Left forelimb (tissue), 1 donor: ENCODE measurements at places on chromosomes 4 and X.

DNA sequence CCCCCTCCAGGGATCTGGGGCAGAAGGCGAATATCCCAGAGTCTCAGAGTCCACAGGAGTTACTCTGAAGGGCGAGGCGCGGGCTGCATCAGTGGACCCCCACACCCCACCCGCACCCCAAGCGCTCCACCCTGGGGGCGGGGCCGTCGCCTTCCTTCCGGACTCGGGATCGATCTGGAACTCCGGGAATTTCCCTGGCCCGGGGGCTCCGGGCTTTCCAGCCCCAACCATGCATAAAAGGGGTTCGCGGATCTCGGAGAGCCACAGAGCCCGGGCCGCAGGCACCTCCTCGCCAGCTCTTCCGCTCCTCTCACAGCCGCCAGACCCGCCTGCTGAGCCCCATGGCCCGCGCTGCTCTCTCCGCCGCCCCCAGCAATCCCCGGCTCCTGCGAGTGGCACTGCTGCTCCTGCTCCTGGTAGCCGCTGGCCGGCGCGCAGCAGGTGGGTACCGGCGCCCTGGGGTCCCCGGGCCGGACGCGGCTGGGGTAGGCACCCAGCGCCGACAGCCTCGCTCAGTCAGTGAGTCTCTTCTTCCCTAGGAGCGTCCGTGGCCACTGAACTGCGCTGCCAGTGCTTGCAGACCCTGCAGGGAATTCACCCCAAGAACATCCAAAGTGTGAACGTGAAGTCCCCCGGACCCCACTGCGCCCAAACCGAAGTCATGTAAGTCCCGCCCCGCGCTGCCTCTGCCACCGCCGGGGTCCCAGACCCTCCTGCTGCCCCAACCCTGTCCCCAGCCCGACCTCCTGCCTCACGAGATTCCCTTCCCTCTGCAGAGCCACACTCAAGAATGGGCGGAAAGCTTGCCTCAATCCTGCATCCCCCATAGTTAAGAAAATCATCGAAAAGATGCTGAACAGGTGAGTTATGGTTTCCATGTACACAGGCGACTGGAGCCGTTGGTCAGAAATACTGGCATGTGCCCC is at the start of gene CXCL1:
TSS of gene CXCL1 (plus strand) at position 264 of the 926 bp plus-strand sequence. CDS start at position 342, 78 bp downstream.
- no peak for DNase-seq

DNA sequence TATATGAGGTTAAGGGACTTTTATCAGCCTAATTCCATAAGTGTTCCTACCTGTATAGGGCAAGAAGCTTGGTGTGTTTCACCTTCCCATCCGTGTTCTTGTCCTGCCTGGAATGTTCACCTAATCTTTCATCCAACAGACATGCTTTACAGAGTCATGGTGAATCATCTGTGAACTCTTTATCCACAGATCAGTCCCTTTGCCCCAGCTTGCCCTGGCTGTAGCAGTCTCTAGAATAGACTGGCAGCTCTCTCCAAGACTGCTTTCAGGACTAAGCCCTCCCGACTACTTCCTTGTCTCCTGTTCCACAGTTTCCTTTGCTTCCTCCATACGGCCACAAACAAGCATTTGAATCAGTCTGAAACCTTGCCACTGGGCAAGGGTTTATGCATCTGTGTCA is 177.9 kb upstream of the IL15 start:
- no peak for DNase-seq

DNA sequence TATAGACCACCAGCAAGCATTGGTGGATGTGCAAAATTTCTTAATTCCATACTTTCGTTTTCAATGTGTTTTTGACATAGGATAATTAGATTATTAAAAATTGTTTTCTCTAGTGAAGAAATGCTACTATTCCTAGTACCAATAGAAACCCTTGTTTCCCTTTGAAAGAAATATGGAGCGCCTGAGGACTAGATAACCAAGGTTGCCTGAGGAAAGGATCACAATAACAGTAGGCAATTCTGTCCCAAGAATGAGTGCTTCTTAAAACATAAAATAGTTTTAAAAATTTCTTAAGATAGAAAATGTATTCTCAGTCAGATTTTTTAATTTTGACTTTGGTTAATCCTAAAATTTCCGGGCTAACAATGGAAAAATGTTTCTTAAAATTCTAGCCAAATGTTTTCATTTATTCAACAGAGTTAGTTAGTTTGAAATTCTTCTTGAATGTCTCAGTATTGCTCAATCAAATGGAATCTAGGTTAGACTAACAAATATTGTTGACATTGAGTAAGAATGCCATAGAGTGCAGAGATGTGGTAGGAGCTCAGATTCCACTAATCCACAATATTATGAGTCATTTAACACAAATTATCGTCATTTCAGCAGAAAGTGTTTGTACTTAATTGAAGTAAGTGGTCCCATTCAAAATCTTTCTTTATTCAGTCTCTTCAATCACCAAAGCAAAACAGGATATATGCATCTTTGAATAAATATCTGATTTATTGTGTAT is 666.0 kb downstream of the GRID2 start:
- no peak for DNase-seq

- no peak for DNase-seq
These were observed 25.4 kb upstream of the NMU start for GRCh38 chr4:55661398-55662056.

DNA sequence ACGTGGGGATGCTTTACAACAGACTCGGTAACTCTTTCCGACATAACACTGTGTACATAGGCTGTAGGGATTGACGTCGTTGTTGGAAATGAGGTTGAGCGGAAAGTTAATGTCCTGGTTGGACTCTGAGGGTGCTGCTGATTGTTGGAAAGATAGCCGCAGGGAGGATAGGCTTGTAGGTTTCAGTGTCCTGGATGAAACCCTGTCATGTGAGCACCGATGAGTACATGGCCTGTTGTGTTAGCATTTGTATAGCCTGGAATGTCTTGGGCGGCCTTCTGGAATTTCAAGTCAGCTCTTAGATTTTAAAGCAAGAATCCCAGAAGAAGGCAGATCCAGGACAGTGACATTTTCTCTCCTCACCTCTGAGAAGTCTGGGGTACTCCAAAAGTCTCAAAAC is 63.3 kb downstream of the TBC1D14 start:
- DNase-seq: no peak

DNA sequence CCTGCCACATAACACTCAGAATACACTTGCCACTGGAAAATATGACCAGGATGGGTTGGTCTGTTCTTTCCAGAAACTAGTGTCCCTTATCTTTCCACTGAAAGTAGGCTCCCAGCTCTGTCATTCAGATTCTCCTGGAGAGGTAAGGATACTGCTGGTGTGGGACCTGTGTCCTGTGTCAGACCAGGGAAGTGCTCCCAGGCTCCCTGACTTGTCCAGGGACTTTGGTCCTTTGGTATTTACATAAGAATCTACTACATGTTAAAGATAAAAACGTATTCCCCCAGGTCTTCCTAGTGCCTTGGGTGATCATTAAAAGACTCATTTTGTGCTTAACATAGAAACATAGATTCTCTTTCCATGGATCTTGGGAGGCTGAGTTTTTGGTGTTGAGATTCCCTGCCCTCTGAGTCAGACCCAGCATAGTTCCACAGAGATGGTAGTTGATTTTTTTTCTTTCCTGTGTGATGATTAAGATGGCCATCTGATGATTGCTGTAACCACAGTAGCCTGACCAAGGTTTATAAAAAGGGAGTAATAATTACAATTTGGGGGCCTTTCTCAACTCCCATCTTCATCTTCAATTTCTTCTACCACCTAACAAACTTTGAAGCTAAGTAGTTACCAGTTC is 159.8 kb upstream of the JADE1 start:
- no peak for DNase-seq

DNA sequence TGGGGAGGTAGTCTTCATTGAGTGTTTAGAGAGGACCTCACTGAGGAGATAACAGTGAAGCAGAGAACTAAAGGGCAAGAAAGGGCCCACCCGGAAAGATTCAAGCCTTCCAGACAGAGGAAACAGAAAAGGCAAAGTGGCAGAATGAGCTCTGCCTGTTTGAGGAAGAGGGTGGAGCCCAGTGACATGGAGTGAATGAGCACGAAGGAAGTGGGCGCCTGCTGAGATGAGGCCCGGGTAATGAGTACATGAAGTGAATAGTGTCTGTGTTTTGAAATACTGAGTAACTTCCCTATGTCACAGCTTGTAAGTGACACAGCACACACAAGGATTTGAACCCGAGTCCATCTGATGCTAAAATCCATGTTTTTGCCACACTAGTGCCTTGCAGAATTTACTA is 32.5 kb upstream of the TLR2 start:
- no peak for DNase-seq

DNA sequence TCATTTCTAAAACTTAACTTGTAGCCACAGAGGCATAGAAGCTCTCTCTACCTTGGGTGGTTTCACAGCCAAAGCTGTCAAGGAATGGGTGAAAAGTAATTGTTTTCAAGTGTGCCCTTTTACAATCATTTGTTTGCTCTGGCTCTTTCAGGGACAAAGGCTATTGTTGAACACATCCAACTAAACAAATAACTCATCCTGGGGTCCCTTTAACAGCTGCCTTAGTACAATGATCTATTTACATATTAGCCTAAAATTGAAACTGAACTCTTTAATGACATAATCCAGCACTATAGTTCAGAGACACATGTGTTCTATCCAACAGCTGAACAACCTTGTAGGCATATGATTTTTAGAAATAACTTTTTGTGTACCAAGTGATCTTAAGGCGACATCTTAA is 3.7 kb downstream of the HHIP start:
- DNase-seq: no peak

DNA sequence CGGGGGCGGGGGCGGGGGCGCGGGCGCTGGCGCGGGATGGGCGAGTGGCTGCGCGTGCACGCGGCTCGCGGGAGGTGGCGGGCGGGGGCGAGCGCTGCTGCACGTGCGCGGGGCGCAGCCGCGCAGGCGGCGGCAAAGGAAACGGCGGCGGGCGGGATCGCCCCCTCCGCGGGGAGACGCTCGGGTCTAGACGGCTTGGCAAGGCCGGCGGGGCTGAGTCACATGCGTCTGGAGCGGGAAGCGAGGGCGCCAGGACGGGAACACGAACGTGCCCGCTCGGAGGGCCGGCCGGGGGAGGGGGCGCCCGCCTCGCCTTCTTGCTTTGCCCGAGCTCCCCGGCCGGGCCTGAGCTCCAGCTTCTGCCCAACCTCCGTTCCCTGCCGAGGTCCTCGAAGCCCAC is 4.3 kb upstream of the HAUS7 start:
- peak; percentile 82 for DNase-seq
